ENCODE measurements at places on chromosomes 6 and 20.

DNA sequence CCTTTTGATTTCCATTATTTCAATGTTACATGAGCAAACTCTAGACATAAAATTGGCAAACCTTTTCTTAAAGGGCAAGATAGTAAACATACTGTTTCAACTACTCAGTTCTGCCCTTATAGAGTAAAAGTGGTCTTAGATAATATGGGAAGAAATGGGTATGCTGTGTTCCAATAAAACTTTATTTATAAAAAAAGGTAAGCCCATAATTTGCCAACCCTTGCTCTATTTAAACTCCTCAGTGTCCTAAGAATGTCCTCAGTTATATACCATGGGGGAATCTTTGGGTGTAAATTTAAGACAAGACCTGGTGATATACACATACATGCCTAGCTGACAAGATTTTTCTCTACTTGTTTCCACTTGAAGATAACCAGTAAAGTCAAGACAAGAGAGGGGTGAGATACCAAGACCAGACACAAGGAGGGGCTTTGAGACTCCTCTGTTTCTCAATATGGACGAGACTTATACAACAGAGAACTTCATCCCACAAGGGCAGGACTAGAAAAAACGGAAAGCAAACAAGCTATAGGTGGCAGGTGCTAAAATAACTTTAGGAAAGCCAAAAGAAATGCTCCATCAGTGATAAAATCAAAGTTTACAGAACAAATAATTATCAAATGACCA, 10.5 kb downstream of the SNX3 start:
- DNase-seq: no peak

- DNase-seq: no peak
Observed at GRCh38 chr6:26088344-26088743, 1.1 kb downstream of the HFE start.

GRCh38 chr20:17430125-17430950, 100.8 kb downstream of the BFSP1 start:
- DNase-seq: no peak

DNA sequence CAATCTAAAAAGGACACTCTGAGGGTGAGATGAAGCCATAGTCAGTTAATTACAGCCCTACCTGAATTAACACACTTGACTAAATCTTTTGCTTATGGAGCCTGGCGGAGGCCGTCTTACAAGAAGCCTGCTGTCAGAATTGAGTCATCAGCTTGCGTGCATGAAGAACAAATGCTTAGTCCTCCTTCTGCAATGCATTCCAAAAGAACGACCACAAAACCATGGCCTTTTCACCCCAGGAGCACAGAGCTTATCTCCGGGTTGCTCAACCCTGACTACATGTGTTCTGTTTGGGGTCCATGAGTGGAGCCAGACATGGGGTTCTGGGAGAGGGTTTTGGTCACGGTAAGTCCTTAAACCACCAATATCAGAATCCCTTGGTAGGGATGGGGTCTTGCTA, 318.1 kb downstream of the CLIC5 start:
- DNase-seq: no peak

DNA sequence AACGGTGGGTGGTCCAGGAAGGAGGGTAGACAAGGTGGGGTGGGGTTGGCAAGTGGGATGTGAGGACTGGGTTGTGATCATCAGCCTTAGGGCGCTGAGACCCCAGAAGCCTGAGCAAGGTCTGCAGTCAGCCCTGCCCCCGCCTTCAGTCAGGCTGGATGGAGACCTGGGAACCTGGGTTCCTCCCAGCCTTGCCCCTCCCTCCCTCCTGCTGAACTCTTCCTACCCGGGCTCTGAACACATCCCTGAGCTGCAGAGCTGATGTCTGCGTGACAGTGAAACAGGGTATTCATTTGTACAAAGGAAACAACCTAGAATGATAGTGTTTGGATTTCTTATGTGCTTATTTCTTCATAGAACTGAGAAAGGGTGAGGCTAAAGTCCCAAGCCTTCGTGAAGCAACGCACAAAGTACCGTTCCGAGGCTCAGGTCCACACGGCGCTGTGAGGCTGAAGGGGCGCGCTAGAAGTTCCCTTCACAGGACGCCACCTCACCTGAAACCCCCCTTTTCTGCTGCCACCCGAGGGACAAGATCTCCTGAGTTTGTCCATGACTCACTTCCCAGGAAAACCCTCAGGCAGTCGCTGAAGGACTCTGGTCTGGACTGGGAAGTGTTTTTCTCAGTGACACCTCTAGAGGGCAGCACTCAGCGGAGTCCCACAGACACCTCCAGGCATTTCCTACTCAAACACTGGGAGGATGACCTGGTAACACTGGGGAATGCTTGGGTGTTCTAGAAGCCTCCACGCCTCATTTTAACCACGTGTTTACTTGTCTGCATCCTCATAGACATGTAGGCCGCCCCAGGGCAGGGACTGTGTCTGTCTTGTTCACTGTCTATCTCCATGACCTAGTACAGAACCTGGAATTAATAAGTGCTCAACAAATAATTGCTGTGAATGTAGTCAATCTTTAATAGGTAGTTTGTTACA, 1.2 kb downstream of the GSTA5 start:
- peak; percentile 13 for DNase-seq

- DNase-seq: no peak
Observed at GRCh38 chr6:119493980-119494379, 144.4 kb upstream of the MAN1A1 start.

DNA sequence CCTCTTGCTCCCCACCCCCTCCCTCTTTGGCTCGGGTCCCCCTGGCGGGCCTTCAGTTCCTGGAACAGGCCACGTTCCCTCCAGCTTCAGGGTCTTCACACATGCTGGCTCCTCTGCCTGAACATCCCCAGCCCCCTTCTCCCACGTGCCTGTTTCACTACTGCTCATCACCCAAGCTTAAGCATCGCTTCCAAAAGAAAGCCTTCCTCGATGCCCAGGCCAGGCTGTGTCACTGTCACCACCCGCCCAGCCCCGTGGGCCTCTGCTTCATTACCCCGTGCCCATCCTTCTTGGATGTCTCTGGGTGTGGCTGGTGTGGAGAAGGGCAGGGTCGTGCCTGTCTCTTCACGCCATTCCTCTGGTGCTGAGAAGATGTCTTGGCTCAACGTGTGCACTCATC, 2.8 kb downstream of the DLGAP4 start:
- DNase-seq: no peak

- no peak for DNase-seq
Observed at GRCh38 chr20:12241065-12241464, 323.4 kb downstream of the BTBD3 start.

GRCh38 chr20:15653396-15654207, 919.6 kb downstream of the KIF16B start:
- no peak for DNase-seq

DNA sequence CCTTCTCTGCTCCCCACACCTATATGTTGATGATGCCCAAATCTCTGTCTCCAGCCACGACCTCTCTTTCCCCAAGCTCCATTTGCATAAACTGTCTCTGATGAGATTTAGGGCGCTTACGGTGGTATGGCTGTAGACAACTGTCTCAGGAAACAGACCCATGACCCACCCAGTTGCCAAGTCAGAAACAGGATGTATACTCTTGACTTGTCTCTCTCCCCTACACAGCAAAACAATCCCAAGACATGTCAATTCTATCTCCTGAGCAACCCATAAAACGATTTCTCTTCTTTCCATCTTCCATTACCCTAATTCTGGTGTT, 13.9 kb downstream of the GNL1 start:
- no peak for DNase-seq

GRCh38 chr20:61497029-61497627, 245.1 kb downstream of the CDH4 start:
- DNase-seq: no peak

DNA sequence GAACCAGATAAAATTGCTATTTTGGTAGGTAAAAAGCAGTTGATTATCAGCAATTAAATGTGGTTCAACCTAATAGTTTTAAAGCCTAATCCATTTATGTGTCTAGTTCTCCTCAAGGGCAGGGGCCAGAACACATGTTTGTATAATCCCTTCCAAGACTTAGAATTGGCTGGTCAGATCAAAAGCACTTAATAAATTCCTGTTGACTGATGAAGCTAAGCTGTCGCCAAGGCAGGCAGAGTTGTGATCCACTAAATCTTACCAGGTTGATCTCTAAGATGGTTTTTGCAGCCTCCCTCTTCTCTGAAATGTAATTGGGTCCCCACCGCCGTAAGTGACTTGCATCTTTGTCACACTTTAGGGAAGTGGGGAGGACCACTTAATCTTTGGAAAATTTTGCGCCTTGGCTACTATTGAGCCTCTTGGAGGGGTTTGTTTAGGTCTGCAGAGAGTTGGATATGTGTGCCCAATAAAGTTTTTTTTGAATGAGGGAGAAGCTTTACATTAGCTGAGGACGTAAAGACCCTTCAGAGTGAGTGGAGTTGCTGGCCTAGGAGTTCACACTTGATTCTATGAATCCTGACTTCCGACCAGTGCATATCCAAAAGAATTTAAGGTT, 65.9 kb downstream of the PHF20 start:
- DNase-seq: no peak

GRCh38 chr20:10648651-10649050, 25.1 kb downstream of the JAG1 start:
- no peak for DNase-seq

- DNase-seq: peak; percentile 37
Observed at GRCh38 chr20:41095110-41095969, 42.0 kb upstream of the PLCG1 start.

GRCh38 chr6:39051399-39052122, 3.0 kb downstream of the GLP1R start:
- no peak for DNase-seq

DNA sequence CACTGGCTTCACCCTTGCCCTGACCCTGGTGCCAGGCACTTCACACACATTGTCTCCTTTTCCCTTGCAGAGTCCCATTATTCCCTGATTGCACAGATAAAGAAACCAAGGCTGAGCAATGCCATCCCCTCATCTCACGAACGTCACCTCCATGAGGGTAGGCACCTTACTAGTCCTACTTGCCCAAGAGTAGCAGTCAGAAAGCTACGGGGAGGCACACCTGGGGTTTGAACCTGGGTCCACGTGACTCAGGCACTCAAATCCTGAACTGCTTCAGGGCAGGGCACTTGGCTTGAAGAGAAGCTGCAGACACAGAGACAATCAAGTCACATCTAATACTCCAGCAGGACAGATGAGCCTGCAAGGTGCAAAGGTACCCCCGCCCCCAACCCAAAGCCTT, 1.9 kb downstream of the BCAS1 start:
- DNase-seq: no peak

DNA sequence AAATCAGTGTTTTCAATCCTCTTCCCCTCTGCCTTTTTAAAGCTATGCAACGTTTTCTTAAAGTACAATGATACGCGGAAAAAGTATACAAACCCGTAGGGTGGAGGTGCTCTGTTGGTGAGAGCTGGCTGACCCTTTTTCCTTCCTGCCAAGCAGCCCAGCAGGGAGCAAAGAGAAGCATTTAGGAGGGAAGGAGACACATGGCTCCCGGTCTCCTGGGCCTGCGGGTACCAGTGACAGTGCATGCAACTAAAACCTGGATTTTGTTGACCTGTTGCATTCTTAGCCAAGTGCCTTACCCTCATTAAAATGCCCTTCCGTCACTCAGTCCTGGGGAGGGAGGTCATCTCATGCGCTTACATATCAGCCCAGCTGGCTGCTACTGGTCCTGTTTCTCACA, 87.2 kb downstream of the SLX4IP start:
- no peak for DNase-seq

DNA sequence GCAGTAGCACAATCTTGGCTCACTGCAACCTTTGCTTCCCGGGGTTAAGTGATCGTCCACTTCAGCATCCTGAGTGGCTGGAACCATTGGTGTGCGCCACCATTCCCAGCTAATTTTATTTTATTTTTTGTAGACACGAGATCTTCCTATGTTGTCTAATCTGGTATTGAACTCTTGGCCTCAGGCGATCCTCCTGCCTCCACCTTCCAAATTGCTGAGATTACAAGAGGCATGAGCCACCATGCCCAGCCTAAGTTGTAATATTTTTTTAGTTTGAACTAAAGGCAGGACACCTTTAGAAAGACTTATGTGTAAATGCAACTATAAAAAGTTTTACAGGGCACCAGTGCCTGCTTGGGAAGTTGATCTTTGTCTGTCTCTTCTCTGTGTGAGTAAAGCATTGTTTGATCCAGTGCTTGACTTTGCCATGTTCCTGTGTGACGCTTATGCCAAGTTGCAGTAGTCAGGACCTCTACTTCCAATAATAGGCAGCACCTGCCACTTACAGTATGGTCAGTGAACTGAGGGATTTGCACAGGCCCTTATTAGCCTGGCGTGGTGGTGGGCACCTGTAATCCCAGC, 46.9 kb downstream of the JARID2 start:
- DNase-seq: no peak

GRCh38 chr6:31952140-31952805, 6.4 kb downstream of the CFB start:
- no peak for DNase-seq

DNA sequence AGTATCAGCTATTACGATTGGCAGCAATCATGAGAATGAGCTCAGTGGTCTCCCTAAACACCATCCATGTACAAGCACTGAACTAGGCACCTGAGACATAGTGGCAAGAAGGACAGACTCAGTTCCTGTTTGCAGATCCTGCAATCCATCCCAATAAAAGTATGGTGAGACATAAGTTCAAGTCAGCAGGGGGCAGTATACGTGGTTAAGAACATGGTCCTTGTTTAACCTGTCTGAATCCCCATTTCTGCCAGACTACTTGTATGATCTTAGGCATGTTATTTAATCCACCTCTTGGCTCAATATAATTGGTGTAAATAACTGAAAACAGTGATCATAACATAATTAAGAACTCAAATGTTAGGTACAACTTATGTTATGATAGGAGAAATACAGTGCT, 33.2 kb upstream of the PNISR start:
- no peak for DNase-seq

DNA sequence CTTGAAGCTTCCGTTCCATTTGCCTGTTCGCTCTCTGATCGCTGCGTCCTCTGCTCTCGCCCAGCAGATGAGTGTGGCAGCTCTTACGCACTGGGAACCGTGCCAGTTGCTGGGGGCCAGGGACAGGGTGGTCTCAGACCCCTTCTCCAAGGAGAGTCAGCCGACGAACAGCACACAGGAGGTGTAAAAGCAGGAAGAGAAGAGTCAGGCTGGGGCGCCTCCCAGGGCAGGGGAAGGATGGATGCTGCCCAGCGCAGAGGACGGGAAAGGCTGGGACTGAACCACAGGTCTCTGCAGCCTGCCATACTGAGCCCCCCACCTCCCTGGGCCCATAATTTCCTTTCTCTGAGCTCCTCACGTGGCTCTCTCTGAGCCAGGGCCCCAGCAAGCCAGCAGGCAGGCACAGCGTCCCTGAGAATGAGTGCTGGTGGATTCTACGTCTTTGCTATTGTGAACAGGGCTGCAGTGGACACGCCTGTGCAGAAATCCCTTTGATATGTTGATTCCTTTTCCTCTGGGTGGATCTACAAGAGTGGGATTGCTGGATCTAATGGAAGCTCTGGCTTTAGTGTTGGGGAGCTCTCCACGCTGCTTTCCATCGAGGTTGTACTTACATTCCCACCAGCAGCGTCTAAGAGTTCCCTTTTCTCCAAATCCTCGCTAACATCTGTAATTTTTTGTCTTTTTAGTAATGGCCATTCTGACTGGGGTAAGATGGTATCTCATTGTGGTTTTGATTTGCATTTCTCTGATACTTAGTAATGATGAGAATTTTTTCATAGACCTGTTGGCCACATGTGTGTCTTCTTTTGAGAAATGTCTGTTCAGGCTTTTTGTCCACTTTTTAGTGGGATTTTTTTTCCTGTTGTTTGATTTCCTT, 104.1 kb downstream of the PSMB1 start:
- no peak for DNase-seq

GRCh38 chr20:45419188-45420091, 3.5 kb downstream of the PIGT start:
- DNase-seq: no peak
